ENCODE measurements at places on chromosomes 11 and 22. TPM values are rescaled to one million over a fixed set of nuclear protein-coding genes. Genes with fewer than 3 reads are reported as not detected.

CLMP gene
- total RNA-seq, result 15.2 TPM

TMEM191B gene
- 1.9 TPM for total RNA-seq

RIMBP3C gene
- 0.18 TPM for total RNA-seq

SLC22A12 gene
- total RNA-seq, result not detected

OR9Q2 gene
- total RNA-seq, result not detected

SCGB1D4 gene
- total RNA-seq, result not detected

PLEKHB1 gene
- total RNA-seq, result 0.46 TPM

ROBO3 gene
- 1.4 TPM for total RNA-seq

KCNJ5 gene
- total RNA-seq, result 0.02 TPM

BLID gene
- not detected for total RNA-seq

FREY1 gene
- 0.25 TPM for total RNA-seq

ASPHD2 gene
- total RNA-seq, result 1.4 TPM

C22orf15 gene
- not detected for total RNA-seq

ADAMTS8 gene
- total RNA-seq, result 0.62 TPM

CCDC89 gene
- not detected for total RNA-seq

PIK3C2A gene
- 14.3 TPM for total RNA-seq

SPTBN2 gene
- total RNA-seq, result 11.7 TPM

TBC1D10A gene
- total RNA-seq, result 11.1 TPM

CASP5 gene
- total RNA-seq, result not detected

RPUSD4 gene
- total RNA-seq, result 18.3 TPM

SCN4B gene
- 0.08 TPM for total RNA-seq

B4GALNT4 gene
- 11.1 TPM for total RNA-seq

OR8K1 gene
- total RNA-seq, result not detected

APOA1 gene
- 0.16 TPM for total RNA-seq

PRODH gene
- total RNA-seq, result 0.51 TPM

All from A549 treated with CORT108297 at 1 μM for 4 hours (cell line).